Fibroblast of skin of left biceps (primary cell): ENCODE measurements at places on chromosomes 11 and 22.

DNA sequence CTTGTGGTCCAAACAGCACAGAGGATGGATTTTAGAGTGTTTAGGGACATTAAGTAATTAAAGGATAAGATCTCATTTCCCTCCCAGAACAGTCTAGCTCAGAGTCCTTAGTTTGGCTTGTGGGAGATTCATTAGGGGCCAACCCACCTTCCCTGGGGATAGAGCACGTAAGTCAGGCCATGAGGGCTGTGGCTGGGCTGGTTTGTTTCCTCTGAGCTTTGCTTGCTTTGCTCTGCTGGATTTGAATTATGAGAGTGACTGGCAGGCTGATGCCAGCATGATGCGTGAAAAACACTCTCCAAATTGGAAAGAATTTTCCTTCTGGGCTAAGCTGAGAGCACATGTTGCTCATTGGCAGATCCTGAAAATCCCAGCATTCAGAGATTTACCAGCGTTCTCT, 84.7 kb upstream of the HEPHL1 start:
- no peak for DNase-seq

DNA sequence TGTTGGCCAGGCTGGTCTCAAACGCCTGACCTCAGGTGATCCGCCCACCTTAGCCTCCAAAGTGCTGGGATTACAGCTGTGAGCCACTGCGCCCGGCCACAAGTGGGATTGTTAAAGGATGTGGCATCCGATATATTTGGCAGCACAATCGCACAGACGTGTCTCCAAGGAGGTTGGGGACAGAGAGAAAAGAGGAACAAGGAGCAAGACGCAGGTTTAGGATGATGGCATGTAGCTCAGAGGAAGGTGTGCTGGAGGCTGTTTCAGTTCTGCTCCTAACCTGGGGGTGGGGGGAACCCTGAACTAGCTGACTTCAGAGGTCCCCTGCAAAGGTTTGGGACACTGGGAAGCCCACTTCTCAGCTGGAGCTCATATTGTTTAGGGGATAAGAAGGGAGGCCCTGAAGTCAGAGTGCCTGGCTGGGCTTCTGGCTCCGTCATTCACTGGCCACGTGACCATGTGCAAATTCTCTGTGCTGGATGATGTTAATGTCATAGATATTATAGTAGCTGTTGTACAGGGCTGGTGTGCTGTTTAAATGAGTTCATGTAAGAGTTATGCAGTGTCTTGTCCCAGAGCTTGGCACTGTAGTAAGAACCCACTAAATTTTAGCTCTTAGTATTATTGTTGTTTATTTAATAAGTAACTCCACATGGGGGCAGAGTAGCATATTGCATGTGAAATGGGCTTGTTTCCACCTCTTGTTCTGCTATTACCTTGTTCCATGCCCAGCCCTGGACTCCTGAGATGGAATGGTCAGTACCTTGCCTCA, 129.7 kb downstream of the ST3GAL4 start:
- DNase-seq, result peak; percentile 9

DNA sequence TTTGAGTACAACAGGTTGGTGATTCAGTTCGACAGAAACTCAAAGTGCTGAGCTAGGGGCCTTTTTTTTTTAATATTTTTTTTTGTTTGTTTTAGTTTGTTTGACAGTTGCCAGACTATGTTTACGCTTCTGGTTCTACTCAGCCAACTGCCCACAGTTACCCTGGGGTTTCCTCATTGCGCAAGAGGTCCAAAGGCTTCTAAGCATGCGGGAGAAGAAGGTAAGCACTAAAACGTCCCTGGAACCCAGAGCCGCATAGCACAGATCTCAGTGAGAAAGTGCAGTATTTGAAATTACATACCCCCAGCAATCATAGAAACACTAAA, 649 bp downstream of the PRRG4 start:
- DNase-seq, result no peak

GRCh38 chr11:78031629-78032028, 8.6 kb upstream of the KCTD14 start:
- DNase-seq, result no peak

GRCh38 chr11:46721286-46721685, 2.3 kb downstream of the F2 start:
- DNase-seq, result no peak

DNA sequence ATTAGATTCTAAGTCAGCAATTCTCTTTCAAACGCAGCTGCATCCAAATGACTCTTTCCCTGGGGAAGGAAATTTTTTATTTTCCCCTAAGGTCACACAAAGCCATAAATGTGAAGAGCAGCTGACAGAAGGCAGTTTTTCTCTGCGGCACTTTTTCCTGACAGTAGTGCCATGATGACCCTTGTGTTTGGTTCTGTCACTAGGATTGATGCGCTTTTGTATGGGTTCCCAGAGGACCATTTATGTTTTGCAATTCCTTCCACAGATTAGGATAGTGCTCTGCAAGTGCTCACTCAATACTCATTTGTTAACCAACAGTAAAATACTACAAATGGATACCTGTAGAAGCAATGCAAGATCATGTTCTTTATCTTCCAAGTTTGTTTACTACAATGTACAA, 359.6 kb upstream of the CTSC start:
- DNase-seq, result no peak

- no peak for DNase-seq
Measured at GRCh38 chr11:134248910-134249480, 4.2 kb downstream of the THYN1 start.

DNA sequence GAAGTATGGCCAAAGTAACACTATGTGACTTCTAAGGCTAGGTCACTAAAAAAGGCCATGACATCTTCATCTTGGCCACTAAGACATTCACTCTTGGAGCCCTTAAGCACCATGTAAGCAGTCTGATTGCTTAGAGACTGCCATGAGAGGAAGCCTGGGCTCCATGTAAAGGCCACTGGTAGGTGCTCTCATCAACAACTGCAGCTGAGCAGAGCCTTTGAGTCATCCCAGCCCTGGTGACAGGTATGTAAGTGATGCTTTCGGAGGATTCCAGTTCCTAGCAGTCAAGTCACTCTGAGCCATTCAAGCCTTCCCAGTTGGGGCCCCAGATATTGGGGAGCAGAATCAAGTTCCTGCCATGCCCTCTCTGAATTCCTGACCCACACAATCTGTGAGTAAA, 26.2 kb downstream of the GAB2 start:
- no peak for DNase-seq

DNA sequence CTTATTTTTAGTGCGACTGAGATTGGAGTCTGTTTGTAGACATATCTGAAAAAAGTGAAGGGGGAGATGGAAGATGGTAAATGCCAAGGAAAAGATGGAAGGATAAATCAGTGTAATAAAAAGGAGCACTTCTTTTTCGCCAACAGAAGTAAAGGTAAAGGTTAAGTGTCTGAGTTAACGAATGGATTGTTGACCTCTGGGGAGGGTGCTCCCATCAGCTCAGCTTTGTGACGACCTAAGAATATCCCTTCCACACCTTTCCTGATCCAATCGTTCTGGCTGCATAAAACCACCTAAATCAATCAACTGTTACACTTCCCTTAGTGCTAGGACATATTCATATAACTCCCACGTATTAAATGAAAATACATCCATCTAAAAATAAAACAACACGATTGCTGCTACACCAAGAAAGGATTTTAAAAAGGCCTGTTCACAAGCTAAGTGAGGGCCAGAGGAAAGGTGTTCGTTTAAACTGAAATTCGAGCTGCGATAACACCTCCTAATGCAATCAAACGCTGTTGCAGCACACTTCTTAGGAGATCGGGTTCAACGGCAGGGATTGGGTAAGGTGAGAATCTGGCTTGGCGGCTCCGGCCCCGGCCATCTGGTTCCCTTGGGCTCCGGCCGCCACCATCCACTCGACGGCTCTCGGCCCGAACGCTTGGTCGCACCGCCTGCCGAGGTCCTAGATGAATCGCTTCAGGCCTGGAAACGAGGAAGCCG, 658 bp downstream of the C11orf71 start:
- no peak for DNase-seq

DNA sequence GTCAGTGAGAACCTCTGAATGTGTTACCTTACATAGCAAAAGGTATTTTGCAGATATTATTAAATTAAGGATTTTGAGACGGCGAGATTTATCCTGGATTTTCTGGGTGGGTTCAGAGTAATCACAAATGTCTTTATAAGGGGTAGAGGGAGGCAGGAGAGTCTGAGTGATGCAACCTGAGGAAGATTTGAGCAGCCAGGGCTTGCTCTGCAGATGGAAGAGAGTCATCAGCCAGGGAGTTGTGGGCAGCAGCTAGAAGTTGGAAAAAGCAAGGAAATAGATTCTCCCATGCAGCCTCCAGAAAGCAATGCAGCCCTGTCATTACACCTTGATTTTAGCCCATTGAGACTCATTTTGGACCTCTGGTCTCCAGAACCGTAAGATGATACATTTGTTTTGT, 4.1 kb upstream of the WDR74 start:
- DNase-seq, result no peak

- DNase-seq, result peak; percentile 89
Measured at GRCh38 chr11:46294365-46295309, 17.2 kb downstream of the CREB3L1 start.

DNA sequence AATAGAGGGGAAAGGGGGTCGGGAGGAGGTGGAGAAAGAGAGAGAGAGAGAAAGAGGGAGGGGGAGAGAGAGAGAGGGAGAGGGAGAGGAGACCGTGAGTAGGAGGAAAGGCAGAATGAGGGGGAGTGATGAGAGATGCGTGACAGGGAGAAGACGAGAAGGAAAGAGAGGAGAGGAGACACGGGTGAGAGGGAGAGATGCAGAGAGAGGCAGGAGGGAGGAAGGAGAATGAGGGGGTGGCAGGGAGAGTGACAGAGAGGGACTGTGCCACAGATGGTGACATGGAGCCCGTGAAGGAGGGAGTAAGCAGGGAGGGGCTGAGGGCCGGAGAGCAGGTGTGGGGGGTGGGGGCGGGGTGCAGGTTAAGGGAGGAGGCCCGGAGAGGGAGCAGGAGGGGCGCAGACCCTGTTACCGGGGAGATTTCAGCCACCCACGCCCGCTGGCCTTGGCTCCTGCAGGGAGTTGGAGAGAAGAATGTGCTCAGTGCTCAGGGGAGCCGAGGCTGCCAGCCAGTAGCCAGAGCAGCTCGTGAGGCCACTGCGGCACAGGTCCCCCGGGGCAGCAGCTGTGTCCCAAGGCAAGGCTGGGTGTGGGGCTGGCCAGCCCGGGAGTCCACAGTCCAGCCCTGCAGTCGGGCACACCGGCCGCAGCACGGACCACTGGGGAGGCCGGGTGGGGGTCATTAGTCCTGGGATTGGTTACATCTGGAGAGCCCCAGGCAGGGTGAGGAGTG, at the start of gene SSTR3:
Gene SSTR3 (minus strand): TSS at position 304 of the 733 bp plus-strand sequence. CDS start 4,674 bp downstream, outside the sequence.
- no peak for DNase-seq

DNA sequence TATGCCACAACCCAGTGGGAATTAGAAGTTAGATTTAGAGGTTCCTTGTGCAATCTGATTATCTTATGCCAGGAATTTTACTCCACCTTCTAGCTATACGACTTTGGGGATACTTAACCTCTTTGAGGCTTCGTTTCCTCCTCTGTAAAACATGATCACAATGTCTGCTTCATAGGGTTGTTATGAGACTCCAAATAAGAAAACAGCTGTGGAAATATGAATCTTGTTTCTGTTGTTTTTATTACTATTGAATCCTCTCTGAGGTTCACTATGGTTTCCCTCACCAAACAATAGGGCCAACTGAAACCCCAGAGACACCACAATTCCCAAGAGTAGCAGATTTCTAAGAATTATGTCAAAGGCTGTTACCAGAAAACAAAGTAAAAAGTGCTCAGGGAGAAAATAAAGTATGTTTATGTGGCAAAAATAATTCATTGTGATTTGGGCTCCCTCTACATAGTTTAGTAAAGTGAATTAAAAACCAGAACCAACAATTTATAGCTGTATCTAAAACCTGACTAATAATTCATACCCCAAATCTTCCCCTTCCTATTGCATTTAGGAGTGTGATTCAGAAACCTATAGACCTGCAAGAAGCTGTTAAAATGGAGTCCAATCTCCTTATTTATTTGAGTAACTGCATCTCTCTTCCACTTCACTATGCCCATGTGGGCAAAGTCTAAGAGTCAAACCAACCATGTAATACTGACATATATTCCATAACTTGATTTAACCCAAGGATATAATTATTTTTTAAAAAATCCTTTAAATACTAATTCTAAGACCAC, 38.4 kb downstream of the AMBRA1 start:
- DNase-seq, result no peak

DNA sequence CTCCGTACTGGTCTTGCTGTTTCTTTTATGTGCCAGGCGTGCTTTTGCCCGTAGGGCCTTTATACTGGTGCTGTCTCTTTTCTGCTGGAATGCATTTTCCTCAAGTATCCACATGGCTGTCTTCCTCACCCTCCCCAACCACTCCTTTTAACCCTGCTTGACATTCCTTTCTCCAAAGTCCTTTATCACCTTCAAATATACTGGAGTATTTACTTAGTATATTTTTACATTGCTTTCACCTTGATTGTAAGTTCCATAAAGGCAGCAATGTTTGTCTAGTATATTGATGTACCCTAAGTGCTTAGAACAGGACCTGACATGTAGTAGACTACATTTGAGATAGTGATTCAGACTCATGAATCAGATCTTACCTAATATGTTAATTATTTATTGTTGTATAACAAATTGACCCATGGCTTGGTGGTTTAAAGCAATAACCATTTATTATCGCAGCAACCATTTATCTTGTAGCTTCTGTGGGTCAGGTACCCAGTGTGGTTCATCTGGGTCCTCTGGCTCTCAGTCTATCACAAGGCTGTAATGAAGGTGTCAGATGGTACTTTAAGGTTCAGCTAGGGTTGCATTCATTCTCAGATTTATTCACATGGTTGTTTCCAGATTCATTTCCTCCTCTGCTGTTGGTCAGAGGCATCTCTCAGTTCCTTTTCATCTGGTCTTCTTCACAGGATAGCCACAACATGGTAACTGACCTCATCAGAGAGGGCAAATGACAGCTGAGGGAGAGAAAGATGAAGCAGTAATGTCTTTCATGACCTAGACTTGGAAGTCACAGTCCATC, 34.2 kb downstream of the DDX10 start:
- DNase-seq, result no peak

DNA sequence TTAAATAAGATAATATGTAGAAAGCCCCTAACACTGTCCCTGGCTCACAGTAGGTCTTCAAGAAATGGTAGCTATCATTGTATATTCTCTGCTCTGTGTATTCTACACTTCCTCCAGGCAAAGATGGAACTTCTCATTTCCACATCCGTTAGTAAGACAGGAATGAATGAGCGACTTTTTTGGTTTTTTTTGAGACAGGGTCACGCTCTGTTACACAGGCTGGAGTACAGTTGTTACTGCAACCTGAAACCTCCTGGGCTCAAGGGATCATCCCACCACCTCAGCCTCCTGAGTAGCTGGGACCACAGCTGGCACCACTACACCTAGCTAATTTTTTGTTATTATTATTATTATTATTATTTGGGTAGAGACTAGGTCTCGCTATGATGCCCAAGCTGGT, 2.3 kb upstream of the CLPB start:
- no peak for DNase-seq
